NCI-H345 (cell line): ENCODE measurements at places on chromosomes 16 and 17.

GRCh38 chr16:24973809-24974461, 41.2 kb downstream of the ARHGAP17 start:
- no peak for DNase-seq

DNA sequence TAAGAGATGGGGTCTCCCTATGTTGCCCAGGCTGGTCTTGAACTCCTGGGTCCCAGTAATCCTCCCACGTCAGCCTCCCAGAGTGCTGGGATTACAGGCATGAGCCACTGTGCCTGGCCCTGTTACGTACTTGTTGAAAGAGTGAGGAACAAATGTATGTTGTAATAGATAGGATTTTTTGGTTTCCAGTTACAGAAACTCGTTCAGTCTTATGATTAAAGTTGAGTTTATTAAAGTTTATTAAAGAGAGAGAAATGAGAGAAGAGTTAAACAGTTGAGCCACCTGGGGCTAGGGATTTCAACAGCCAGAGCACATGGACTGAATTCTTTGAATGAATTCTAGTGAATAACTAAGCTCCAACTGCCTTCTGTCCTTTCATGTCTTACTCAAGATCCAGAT, 3.7 kb downstream of the TADA2A start:
- no peak for DNase-seq

GRCh38 chr16:70746040-70746707, 54.8 kb downstream of the VAC14 start:
- no peak for DNase-seq

GRCh38 chr16:55605754-55606336, 39.4 kb downstream of the CAPNS2 start:
- DNase-seq = no peak

DNA sequence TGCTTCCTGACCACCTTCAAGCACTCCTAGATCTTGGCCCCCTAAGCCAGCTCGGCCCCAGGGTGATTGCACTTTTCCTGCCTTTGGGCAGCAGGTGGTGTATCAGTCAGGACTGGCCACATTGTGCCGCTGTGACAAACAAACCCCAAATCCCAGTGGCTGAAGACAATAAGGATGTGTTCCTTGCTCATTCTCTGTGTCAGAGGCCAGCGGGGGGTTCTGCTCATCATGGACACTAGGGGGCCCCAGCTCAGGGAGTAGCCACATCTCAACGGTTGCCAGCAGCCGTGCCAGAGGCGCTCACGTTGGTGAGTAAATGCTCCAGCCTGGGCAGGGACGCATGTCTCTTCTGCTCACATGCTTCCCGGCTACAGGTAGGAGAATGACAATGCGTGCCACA, 60.4 kb downstream of the ZDHHC7 start:
- DNase-seq = no peak

GRCh38 chr16:88023786-88024185, 72.6 kb downstream of the BANP start:
- no peak for DNase-seq

GRCh38 chr17:10648956-10649355, 8.2 kb downstream of the MYH3 start:
- DNase-seq = no peak

DNA sequence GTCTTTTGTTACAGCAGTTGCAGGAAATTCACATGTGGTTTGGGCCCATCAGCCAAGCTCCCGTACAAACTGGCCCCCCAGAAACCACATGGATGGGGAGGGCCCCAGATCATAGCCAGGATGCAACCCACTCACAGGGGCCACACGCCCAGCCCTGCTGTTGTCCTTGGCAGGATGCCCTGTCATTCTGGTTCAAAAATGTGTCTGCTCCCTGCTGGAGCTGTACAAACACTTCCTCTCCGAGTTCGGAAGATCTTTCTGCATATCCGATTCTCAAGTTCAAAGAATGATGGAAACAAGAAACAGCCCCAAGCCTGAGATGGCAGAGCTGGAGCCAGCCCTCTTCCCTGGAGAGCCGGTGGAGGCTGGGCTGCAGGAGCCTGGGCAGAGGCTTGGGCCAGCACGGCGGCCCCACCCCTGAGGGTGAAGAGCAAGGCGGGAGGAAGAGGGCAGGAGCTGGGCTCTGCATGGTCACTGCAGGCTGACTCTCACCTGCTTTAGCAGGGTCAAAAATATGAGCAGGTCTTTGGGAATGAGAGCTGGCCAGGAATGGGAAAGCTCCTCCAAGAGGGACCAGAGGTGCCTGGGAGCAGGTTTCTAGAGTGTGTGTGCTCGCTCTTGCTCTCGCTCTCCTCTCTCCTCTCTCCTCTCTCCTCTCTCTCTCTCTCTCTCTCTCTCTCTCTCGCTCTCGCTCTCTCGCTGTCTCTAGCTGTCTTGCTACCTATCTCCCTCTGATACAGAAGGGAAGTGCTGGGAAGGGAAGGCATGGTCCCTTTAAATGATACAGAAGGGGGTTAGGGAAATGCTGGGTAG, 34.7 kb upstream of the ENPP7 start:
- DNase-seq = peak; percentile 48

- no peak for DNase-seq
These were observed 6.0 kb downstream of the NXPH3 start for GRCh38 chr17:49581648-49581998.

- DNase-seq = no peak
These were observed 223.7 kb downstream of the SEC14L1 start for GRCh38 chr17:77364381-77364911.

- DNase-seq = peak; percentile 31
These were observed 23.4 kb upstream of the MPO start for GRCh38 chr17:58303971-58304749.

DNA sequence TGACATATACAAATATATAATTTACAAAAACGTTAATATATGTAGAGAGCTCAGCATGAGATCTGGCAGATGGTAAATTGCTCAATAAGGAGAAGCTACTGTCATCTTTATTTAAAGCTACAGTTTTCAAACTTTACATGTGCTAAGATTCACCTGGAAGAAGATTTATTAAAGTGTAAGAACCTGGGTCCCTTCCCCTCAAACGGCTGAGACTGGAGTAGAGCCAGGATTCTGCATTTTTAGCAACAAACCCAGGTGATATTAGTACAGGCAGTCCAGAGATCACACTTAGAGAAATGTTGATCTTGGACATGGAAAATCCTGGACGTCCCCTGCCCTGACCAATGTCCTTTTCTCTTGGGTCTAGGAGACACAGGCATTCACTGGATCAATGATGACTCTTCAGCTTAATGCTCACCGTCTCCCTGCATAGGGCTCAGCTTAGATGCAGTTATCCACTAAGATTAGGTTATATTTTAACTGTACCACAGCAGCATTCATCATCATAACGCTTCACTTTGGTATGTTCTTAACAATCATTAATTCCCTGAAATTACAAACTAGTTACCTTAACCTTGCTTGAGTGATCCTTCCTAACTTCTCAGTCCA, 20.4 kb downstream of the CDR2 start:
- no peak for DNase-seq

DNA sequence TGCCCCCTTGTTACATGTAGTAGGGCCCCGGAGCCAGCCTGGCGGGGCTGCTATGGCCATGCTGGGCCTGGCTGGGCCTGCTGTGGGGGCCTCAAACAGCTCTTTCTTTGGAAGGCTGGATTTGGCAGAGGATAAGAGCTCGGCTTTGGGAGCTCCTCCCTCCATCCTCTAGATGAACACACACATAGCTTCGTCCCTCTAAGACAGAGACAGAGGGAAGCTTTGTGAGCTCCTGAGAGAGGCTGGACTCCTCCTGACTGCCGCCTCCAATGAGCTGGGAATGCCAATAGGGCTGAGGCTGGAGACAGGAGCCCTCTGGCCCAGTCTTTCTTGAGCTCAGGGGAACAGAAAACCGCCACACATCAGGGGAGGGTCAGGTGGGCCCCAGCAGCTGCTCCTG, 37.3 kb upstream of the CDC42EP4 start:
- no peak for DNase-seq

DNA sequence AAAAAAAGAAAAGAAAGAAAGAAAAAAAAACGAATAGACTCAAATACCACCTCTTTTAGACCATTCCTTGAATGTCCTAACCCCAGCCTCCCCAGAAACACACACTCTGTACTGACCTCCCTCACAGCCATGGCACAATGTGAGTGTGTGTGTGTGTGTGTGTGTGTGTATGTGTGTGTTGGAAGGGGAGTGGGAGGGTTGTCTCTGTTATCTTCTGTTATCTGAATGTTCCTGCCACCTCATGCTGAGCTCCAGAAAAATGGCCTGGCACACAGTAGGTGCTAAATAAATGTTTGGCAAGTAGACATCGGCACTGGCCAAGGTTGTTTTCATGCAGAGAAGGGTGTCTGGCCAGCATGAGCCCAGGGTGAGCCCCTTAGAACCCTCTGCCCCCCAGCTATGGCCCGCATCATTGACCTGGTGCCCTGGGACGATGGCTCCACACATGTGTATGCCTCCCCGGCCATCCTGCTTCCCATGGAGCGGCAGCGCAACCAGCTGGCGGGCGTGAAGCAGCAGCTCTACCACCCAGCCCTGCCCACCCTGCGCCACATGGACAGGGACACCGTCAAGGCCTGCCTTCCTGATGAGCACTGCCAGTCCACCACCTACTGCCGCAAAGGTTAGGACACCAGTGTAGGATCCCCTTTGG, 6.6 kb upstream of the CNGB1 start:
- DNase-seq = no peak

DNA sequence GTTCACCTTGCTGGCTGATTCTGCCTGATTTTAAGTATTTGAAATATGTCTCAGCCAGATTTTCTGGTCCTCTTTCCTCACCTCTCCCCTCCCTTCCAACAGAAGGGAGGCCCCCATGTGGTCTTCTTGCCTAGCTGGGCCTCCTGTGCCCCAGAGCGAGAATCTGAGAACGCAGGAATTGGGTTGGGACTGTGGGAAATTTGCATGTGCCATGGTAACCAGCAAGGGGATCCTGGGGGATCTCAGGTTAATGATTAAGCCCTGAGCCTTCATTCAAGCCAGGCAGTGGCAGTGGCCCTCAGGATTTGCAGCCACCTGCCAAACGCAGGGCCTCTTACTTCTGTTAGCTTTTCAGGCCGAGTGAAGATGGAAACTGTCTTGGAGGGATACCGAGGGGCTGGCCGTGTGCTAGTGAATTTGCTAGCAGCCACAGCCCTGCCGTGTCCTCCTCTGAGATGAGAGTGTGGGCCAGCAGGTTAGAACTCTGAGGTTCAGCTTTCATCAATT, 40.2 kb downstream of the KSR1 start:
- no peak for DNase-seq

DNA sequence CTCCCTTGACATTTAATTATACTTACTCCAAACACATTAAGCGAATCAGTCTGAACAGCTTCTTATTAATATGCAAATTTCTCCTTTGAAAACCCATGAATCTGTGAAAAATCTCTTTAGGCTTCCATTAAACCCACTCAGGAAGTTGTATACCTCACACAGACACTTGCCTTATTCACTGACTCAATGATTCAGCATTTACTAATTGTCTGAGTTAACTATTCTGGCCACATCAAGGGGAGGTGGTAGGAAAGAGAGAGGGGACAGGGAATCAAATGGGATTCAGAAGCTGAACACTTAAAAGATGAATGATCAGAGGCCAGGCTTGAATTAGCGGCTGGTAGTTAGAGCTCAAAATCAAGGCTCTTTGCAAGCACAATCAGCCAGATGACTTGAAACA, 70.0 kb downstream of the HS3ST3A1 start:
- no peak for DNase-seq

- no peak for DNase-seq
These were observed 23.8 kb downstream of the UNC13D start for GRCh38 chr17:75820094-75821080.

GRCh38 chr17:62749926-62750325, 58.2 kb downstream of the MARCHF10 start:
- DNase-seq = no peak

DNA sequence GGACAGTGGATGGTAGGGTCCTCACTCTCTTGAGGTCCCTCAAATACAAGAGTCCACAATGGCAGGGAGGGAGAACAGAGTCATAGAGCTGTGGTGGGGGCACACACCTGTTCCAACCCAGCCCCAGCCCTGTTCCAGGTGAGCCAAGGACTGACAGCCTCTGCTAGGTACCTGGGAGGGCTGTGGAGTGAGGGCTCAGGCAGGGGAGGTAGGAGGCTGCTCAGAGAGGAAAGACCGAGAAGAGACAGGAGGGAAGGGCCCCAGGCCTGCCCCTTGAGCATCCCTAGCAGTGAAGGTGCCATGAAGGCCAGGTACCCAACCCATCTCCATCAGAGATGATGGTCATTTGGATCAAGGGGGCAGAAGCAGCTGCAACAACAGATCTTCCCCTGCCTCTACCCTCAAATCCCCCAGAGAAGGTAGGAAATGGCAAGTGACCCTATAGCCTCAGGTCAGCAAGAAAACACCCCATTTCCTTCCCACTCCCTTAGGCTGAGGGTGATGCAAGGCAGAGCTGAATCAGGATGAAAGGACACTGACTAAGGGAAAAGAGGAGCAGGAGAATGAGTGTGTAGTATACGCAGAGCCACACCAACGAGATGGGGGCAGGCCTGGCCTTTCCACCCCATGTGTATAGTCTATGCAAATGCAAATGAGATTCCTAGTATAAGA, 28.6 kb downstream of the CD300LG start:
- DNase-seq = no peak

- peak; percentile 0 for DNase-seq
These were observed 69.2 kb downstream of the MAP2K4 start for GRCh38 chr17:12089809-12090384.

GRCh38 chr16:80720804-80721371, 83.5 kb downstream of the CDYL2 start:
- no peak for DNase-seq

- DNase-seq = no peak
These were observed 14.1 kb downstream of the PDK2 start for GRCh38 chr17:50109207-50109606.

DNA sequence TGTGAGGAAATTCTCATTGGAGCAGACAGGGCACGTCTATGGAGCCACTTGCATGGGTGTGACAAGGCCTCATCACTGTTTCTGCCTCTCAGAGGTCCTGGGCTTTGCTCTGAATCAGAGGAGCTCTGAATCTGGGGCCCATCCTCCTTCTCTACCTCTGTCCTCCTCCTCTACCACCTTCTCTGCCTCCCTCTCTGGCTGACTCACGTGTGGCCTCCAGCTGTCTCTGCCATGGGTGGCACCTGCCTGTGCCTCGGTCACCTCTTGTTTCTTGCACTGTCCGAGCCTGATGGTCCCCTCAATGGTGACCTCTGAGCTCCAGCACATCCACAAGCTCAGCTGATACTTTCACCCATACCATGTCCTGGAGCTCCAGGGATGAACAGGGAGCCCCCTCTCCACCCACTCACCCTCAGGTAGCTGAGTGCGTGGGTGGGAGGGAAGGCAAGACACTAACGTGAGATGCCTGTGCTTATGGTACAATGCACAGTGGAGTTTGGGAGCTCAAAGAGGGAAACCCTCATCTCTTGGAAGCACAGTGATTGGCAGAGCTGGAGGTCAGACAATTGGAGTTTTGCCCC, 116.4 kb upstream of the CRHR1 start:
- no peak for DNase-seq

DNA sequence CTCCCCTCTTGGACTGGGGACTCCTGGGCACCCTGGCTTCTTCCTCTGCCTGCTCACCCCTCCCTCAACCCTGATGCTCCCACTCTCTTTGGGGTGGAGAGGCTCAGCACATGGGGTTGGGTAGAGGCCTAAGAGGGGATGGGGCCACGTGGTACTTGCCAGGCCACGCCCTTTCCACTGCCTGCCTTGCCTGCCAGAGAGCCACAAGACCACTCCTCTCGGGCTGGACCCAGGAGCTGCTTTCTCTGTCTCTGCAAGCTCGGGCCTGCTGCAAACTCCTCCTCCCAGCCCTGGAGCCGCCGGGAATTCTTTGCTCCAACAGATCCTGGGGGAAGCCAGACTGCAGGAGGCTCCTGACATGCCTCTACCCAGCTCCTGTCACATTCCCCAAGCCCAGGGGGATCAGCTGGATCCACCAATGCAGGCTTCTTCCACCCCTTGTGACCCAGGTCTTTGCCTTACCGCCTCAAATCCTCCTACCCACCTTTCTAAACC, 11.8 kb downstream of the DLX4 start:
- DNase-seq = no peak
